ENCODE measurements at places on chromosomes 5 and 9.

DNA sequence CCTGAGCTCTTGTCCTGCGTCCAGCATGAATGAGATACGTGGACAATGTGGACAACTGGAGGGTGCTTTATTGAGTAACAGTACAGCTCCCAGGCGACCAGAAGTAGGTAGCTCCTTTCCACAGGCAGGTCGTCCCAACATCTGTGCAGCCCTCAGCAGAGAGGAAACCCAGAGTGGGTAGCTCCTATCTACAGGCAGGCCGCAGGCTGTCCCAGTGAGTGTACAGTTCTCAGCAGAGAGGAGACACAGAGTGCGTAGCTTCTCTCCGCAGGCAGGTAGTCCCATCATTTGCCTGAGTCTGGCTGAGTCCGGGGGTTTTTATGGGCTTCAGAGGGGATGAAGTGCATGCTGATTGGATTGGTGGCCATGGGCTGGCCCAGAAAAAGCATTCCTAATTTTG, 373.3 kb downstream of the CHSY3 start:
- no peak for DNase-seq

- DNase-seq = no peak
Measured at GRCh38 chr9:21687351-21687750, 115.1 kb upstream of the MTAP start.

GRCh38 chr5:140321796-140322195, 18.9 kb upstream of the PFDN1 start:
- no peak for DNase-seq

DNA sequence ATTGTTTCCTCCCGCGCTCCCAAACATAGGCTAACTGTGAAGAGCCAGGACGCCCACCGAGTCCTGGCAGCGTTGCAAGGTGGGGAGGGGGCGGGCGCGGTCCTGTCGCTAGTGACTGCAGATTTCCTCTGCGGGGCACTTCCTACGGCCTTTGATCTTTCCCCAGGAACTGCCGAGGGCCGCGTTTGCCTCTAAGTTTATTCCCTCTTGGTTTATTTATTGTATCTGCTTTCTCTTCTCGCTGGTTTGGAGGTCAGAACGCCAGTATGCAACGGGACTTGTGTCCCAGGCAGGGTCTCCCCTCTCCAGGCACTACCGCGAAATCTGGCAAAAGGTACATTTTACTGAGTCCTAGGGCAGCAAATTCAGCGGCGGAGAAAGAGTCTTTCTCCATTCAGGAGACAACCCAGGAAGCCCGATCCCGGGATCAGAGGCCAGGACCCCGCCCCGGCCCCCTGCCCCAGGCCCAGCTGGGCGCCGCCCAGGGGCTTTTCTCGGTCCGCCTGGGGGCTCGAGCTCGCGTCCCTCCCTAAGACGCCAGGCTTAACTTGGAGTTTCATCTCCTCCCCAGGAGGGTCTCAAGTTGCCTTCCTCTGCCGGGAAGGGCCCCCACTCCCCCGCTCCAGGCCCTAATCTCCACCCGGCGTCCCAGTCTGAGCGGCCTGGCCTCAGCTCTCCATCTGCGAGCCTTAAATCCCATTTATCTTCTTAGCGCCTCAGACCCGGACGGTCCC, 884 bp upstream of the EGFLAM start:
- DNase-seq = no peak

DNA sequence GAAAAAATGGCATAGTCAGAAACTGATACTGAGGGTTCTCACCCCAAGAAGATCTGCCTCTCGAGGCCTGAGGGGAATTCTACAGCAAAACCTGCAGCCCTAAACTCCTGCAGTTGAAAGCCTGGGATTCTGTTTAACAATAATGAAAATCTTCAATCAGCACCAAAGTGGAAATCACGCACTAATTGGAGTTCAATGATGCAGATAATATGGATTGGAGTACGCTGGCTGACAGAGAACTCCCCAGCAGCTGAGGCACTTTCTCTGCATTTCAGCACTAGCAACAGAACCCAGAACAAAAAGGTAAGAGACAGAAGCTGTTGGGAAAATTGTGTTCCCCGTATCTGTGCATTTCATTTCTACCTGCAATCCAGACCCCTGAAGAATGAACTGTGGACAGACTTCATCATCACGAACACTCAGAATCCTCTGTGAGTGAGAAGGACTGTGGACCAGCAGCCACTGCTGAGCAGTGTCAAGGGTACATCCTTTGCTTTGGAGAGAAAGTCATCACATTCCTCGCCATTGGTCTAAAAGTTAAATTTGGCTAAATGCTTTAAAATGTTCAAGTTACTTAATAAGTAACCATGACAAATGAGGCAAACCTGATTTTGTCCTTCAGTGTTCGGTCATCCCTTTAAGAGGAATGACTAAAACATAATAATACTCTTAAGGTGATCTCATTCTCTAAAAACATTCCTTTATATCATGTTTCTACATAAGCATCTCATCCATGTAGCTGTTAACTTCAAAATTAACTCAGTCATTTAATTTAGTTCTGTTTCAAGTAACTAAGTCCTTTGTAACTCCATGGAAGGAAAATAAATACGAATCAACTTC, 126.1 kb downstream of the GAS1 start:
- no peak for DNase-seq

DNA sequence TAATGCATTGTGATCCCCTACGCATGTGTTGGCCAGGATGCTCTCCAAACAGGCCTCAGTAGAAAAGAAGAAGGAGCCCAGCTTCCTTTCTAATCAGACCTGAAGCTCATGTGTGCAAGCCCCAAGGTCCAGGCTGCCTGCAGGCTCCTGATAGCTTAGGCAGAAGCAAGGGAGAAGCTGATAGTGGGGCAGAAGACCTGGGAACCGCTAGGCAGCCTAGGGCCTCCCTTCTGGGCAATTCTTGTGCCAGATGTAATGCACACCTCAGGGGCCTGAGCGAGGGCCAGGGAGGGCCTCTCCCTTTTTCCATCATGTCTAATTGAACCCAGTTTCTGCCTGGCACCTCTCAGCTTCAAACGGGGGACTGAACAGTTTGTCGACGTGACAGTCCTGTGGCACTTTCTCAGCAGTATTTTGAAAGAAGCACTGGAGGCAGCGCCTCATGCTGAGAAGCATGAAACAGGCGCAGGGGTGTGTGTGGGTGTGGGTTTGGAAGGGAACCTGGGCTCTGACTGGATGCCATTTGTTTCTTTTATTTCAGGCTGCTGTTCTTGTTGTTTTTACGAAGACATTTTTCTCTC, 212.8 kb downstream of the PIK3R1 start:
- no peak for DNase-seq

- DNase-seq = no peak
Measured at GRCh38 chr5:359301-359897, 37.9 kb downstream of the AHRR start.

DNA sequence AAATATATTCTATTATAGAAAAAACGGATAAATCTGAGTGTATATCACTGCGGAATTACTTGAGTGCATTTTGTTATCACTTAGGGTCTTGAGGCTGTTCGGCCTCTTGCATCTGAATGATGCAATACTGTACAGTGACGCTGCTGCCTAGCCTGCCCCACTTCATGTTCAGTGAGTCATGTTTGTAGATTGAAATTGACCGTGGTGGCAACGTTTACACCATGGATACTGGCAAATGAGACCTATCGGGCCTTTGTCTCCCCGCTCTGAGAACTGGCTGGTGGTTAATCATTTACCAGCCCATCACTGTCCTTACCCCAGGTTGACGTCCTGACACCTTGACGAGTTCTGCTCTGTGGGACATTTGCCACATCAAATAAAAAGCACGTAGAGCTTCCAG, 510.1 kb upstream of the ADAMTS16 start:
- DNase-seq = no peak

DNA sequence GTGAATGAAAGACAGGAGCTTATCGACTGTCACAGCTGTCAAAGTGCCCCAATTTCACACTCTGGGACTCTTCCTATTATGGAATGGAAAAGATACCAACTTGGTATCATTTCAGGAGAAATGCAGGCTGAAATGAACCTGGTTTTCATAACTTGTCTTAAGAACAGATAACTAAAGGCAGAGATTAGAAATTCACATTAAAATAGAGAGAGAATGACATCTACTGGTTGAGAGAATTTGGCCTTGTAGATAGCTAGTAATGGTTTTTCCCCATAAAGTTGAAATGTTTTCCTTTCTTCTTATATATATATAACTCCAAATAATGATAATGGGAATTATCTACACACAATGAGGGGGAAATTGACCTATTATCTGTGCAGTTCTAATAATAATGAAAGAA, 600.2 kb upstream of the CCNG1 start:
- DNase-seq = no peak

DNA sequence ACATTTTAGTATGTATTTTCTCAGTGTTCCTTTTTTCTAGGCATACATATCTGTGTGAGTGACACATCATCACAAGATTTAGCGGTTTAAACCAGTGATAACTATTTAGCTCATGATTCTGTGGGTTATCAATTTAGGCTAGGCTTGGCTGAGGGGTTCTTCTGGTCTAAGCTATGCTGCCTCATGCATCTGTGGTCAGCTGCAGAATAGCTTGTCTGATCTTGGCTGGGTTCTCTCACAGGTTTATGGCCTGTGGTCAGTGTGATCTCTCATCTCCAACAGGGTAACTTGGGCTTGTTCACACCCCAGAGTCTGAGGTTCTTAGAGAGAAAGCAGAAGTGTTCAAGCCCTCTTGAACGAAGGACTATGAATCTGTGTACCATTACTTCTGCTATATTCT, 363.3 kb downstream of the KDM4C start:
- DNase-seq = no peak
